ENCODE measurements at places on chromosomes 12 and 14. TPM values are rescaled to one million over a fixed set of nuclear protein-coding genes. Genes with fewer than 3 reads are reported as not detected.

Gene DIO3
- not detected for total RNA-seq

Gene RIPK3
- 11.9 TPM for total RNA-seq

Gene CALCOCO1
- 167 TPM for total RNA-seq

Gene MYL2
- not detected for total RNA-seq

Gene C12orf50
- not detected for total RNA-seq

Gene HHIPL1
- total RNA-seq = 12.3 TPM

Gene KRT77
- not detected for total RNA-seq

Gene SLC38A4
- total RNA-seq = 1.2 TPM

Gene KIF21A
- total RNA-seq = 4.7 TPM

Gene CLEC4C
- not detected for total RNA-seq

Gene GLS2
- total RNA-seq = 0.36 TPM

Gene KRT6A
- under 0.01 TPM for total RNA-seq

Gene FZD10
- total RNA-seq = not detected

Gene AHNAK2
- total RNA-seq = 31.8 TPM

Gene TSPAN8
- total RNA-seq = not detected

Gene TAS2R7
- total RNA-seq = not detected

Gene PLEKHG7
- not detected for total RNA-seq

Gene DICER1
- total RNA-seq = 53.6 TPM

Gene OLR1
- total RNA-seq = under 0.01 TPM

Gene ADSS1
- total RNA-seq = 4.3 TPM

Gene TMEM179
- total RNA-seq = not detected

Gene AQP2
- not detected for total RNA-seq

Gene KLRC3
- total RNA-seq = 0.72 TPM

Gene FOXM1
- 3.3 TPM for total RNA-seq

Gene TMEM63C
- 0.72 TPM for total RNA-seq

Gene NR2C1
- total RNA-seq = 23.9 TPM

Gene SLC39A9
- 163 TPM for total RNA-seq

Gene PTPRR
- not detected for total RNA-seq

Gene HOXC11
- total RNA-seq = 1.1 TPM

Gene IFNG-AS1
- 0.29 TPM for total RNA-seq

Gene EFS
- total RNA-seq = 9.8 TPM

Gene NKX2-1
- not detected for total RNA-seq

Gene INHBC
- not detected for total RNA-seq

Measured in osteoblast (primary cell).